ENCODE measurements at places on chromosomes 12 and 14.

DNA sequence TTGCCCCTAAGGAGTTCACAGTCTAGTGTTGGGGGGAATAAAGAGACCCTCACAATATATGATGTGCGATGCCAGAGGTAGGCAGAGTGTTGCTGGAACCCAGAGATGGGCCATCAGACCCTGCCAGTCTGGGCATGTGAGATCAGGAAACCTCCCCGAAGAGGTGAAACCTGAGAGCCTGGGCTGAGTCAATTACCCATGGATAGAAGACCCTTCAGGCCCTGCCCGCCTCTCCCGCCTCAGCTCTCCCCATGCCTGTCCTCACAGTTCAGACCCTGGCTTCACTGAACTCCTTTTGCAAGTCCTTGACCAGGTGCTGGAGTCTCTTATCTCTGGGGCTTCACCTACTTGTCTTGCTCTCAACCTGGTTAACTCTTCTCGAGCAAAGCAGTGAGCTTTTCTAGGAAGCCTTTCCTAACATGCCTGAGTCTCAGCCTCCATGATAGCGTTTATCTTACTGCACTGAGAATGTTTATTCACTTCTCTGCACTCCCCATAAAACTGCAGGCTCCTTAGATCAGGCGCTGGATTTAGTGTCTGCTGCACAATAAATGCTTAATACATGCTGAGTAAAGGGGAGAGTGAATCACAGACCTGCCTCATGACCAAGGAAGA lies 19.6 kb downstream of the ALDH1L2 start:
- DNase-seq, result no peak

DNA sequence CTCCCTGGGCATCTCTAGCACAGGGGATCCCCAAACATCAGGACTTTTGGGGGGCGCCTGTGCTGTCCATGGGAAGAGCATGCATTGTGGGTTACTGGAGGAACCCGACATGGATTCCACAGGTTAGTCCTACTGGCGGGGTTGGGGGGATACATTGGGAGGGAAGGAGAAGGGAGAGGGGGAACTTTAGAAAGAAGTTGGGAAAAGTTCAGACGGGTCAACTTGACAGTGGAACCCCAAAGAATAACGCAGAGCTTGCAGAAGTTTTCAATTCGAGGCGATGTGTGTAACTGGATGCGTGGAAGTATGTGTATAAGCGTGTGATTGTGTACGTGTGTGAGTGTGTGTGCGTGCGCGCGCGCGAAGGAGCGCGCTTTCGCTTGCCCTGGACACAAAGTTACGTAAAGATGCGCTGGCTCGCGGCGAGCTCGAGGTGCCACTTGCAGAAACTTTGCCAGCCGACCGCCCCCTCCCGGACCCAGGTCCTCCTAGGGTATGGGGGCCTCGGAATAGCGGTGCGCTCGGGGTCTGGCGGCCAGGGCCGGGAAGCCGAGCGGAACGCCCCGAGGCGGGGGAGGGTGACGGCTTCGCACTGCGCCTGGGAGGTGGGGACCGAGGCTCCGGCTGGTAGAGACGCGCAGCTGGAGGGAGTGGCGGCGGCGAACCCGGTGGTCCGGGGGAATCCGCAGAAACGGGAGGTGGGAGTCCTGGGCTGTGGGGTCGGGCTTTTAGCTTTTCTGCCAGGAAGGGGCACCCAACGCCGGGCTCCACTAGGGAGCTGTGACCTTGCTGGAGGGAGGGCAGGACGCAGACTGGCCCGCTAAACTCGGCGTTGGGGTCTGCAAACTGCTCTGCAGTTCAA lies 669 bp downstream of the RFX4 start:
- DNase-seq, result peak; percentile 43

GRCh38 chr12:108526482-108527165 lies 11.5 kb downstream of the FICD start:
- no peak for DNase-seq

GRCh38 chr12:111201036-111201435 lies 167.9 kb downstream of the PHETA1 start:
- peak; percentile 74 for DNase-seq

GRCh38 chr14:51205486-51205885 lies 34.6 kb upstream of the TMX1 start:
- no peak for DNase-seq

- peak; percentile 48 for DNase-seq
These were observed 15.4 kb downstream of the BHLHE41 start for GRCh38 chr12:26109343-26109881.

GRCh38 chr12:47021298-47021697 lies 58.1 kb upstream of the PCED1B start:
- DNase-seq, result peak; percentile 59
